ENCODE measurements at places on chromosomes 4 and X. TPM values are rescaled to one million over a fixed set of nuclear protein-coding genes. Genes with fewer than 3 reads are reported as not detected.

- no peak for DNase-seq
Observed at GRCh38 chr4:169367826-169368225, 97.1 kb upstream of the SH3RF1 start.

GRCh38 chrX:11557120-11557519 is 108.6 kb downstream of the ARHGAP6 start:
- DNase-seq = no peak

HUWE1 gene
- 177 TPM for total RNA-seq

DNA sequence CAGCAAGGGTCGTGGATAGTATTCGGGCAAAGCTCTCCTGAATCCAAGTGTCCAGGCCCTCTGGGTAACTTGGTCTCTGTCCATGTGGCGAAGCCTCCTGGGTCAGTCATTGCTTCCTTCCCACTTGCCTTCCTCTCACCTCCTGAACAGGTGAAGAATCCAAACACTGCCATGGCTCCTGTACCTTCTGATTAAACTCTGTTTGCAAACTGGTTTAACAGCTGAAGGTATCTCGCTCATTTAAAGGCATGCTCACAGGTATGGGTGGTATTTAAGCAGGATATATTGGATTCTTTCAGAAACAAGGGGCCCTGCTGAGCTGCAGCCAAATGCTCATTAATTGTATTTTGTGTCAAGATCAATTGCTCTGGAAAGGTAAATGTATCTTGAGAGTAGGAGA is 28.2 kb downstream of the FHDC1 start:
- no peak for DNase-seq

GAGE12E gene
- not detected for total RNA-seq

S100P gene
- total RNA-seq = 2.8 TPM

TMEM255A gene
- 0.48 TPM for total RNA-seq

ARR3 gene
- total RNA-seq = not detected

GRCh38 chr4:138646383-138646782 is 369.2 kb upstream of the NOCT start:
- DNase-seq = no peak

NDUFC1 gene
- total RNA-seq = 175 TPM

GRCh38 chr4:113776679-113777078 is 15.1 kb upstream of the CAMK2D start:
- no peak for DNase-seq
